ENCODE measurements at places on chromosomes 3 and 15. TPM values are rescaled to one million over a fixed set of nuclear protein-coding genes. Genes with fewer than 3 reads are reported as not detected.

DNA sequence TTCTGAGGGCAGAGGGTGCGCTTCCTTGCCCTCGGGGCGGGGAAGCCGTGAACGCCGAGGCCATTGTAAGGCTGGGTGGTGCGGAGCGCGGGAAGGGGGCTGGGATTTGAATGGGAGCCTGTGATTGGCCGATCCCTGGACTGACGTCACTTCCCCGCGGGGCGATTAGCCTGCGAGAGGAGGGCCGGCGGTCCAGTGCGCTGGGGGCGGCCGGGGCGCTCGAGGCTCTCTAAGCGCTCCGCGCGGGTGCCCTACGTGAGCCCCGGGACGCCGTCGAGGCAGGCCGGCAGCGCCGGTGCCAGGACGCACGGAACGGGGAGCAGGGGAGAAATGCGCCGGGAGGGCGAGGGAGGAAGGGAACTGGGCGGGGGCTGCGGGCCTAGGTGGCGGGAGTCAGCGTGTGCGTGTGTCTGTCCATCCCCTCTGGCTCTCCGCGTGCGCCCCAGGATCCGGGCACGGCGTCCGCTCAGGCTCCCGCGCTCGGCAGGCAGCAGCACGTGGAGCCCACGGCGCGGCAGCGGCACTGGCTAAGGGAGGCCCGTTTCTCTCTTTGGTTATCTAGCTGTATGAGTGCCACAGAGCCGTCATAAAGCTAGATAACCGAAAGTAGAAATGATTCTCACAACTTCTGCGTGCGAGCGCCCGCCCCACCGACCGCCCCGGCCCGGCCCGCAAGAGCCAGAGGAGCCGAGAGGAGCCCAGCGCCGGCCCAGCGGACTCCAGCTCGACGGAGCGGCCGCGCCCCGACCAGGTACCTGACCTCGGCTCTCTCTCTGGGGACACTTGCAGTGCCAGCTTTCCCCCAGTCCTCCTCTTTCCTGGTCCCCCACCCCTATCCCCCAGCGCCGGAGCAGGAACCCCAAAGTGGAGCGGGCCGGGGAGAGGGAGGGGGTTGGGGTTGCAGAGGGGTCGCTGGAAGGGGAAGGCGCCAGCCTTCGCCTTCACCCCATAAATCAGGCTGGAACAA, 33.1 kb upstream of the POLG start:
- DNase-seq, result no peak

GRCh38 chr15:25784876-25785640, 78.1 kb downstream of the ATP10A start:
- DNase-seq, result no peak

- no peak for DNase-seq
These were observed 546 bp downstream of the TRIM59 start for GRCh38 chr3:160448845-160449635.

GRCh38 chr3:61769266-61769990, 208.1 kb downstream of the PTPRG start:
- no peak for DNase-seq

- DNase-seq, result no peak
These were observed 1.5 kb downstream of the WDR5B start for GRCh38 chr3:122414391-122414790.

- DNase-seq, result no peak
These were observed 261.4 kb downstream of the ZMAT3 start for GRCh38 chr3:178810181-178810580.

DNA sequence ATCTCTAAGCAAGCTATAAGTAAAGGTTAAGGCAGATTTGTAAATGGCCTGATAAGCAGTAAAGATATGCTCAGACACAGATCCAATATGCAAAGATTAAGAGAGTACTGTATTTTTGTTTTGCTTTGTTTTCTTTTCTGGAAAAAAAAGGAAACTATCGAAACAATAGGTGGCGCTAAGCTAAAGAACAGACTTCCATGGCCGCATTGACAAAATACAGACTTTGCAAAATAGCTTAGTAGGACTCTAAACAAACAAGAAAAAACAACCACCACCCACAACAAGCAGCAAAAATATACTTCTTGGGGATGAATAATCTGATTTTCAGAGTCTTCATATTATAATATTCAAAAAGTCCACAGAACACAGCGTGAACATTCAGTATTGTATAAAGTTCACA, 758.4 kb upstream of the ROBO1 start:
- DNase-seq, result no peak

- no peak for DNase-seq
These were observed 6.5 kb downstream of the RUBCN start for GRCh38 chr3:197730200-197730599.

- no peak for DNase-seq
These were observed 323.3 kb downstream of the DIPK2A start for GRCh38 chr3:144294659-144295538.

- DNase-seq, result peak; percentile 88
These were observed 7.6 kb downstream of the PFKFB4 start for GRCh38 chr3:48548729-48549705.

GRCh38 chr15:85649372-85649771, 145.4 kb downstream of the KLHL25 start:
- DNase-seq, result no peak

- no peak for DNase-seq
These were observed 24.7 kb upstream of the TIPARP start for GRCh38 chr3:156649681-156650080.

- peak; percentile 76 for DNase-seq
These were observed 53.6 kb downstream of the HOMER2 start for GRCh38 chr15:82898961-82899360.

- no peak for DNase-seq
These were observed 161.8 kb upstream of the NECTIN3 start for GRCh38 chr3:110909839-110910238.

- DNase-seq, result no peak
These were observed 102.9 kb upstream of the ABHD17C start for GRCh38 chr15:80591938-80592825.

DNA sequence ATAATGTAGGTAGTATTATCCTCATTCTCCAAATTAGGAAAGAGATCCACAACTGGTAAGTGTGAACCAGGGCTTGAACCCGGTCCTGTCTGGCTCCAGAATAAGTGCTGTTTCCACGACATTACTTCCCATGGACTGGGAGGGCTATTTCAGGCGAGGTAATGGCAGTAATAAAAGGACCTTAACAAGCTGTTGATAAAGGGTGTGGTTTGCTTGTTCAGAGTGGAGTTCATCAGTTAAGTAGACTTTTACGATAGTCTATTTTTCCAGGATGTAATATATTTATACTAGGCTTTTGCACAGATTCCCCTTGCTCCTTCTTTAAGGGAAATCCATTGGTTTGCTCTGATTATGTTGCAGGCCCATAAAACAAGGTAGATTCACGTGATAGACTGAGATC, 88.4 kb upstream of the TNFAIP8L3 start:
- no peak for DNase-seq

DNA sequence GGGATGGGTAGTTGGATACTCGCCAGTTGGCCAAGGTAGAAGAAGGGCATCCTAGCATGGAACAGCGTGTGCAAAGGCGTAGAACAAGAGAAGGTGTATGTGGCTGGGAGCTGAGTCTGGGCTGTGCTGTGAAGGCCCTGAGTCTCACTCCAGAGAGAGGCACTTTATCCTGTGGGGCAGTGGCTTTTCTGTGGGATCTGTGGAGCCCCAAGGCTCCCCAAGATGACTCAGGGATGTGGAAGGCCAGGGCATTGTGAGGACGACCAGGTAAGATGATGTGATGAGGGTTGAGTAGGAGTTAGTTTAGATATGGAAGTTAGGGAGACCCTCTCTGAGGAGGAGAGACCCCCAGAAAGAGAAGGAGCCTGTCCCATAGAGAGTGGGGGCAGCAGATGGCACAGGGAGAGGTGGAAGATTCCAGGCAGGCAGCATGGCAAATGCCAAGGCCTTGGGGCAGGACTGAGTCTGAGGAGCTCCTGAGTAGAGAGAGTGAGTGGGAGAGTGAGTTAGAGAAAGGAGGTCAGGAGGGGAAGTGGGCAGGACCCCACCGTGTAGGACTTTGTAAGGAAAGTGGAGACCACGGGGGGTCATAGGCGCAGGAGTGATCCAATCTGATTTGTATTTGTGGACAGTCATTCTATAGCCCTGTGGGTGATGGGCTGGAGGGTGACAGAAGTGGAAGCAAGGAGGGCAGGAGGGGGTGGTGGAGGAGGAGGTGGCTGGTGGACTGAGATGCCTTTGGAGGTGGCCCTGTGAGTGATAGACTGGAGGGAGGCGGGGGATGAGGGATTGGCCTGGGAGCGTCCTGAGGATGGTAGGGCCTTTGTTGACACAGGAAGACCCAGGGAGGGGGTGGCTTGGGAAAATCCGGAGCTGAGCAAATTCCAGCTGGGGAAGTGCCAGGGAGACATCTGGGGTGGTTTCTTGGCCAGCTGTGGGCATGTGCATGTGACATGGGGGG, 50.3 kb downstream of the FBLN2 start:
- no peak for DNase-seq

DNA sequence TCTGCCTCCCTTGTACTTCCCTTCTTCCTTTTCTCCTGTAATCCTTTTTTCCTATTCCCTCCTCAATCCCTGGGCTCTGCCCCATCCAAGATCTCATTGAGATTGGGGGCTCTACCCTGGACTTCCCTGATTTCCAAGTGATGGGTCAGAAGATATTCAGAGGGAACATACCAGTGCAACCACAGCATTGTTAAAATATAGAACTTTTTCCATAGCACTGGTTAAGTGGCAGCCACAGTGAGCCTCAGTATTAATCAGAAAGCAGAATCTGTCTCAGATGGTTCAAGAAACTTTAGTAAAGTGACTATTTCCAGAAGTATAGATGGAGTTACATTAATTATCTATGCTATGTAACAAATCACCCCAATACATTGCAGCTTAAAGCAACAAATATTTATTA, 18.7 kb upstream of the SCN10A start:
- no peak for DNase-seq

- no peak for DNase-seq
These were observed 677.0 kb downstream of the NTRK3 start for GRCh38 chr15:87579537-87579936.

GRCh38 chr3:14614189-14614588, 37.4 kb upstream of the CCDC174 start:
- no peak for DNase-seq

DNA sequence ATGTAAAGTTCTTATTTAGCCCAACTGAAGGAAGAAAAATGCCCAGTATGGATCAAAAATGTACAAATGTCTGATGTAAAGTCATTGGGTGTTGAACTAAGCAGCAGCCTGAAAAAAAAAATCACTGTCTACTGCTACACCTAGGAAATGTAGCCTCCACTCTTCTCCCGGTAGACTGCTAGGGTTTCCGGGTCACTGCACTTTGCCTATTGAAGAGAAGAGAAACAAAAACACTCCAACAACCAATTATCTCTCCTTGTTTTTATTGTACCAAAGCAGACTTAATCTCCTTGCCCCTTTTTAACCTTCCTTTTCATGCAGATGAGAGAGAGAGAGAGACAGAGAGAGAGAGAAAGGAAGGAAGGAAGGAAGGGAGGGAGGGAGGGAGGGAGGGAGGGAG, 140.2 kb upstream of the SETMAR start:
- no peak for DNase-seq

- DNase-seq, result no peak
These were observed 2.8 kb upstream of the MB21D2 start for GRCh38 chr3:192920411-192920810.

GRCh38 chr15:51524376-51524775, 98.2 kb downstream of the DMXL2 start:
- DNase-seq, result no peak

- no peak for DNase-seq
These were observed at the start of gene PRRT3 for GRCh38 chr3:9951962-9952805. TSS of gene PRRT3 (minus strand) at chr3:9952408. CDS start at chr3:9950115, 2,293 bp downstream.

DNA sequence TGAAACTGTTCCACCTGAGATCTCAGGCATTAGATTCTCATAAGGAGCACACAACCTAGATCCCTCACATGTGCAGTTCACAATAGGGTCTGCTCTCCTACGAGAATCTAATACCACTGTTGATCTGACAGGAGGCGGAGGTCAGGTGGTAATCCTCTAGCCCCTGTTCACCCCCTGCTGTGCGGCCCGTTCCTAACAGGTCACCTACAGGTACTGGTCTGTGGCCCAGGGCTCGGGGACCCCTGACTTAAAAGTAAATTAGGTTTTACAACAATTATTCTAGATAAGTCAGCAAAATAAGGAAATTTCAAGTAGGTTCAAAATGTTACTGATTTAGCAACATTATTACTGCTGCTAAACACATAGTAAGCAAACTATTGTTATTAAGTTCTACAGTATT, 58.2 kb downstream of the CFAP20DC start:
- DNase-seq, result no peak

GRCh38 chr3:146250449-146251382, at the start of gene PLSCR4:
TSS of gene PLSCR4 (minus strand) at chr3:146251105. CDS start at chr3:146222071, 29,034 bp downstream.
- DNase-seq, result peak; percentile 85

- DNase-seq, result no peak
These were observed 55.2 kb upstream of the IMPG2 start for GRCh38 chr3:101375586-101375985.

GRCh38 chr15:67135494-67135893, 70.1 kb downstream of the SMAD3 start:
- DNase-seq, result no peak

GRCh38 chr3:66472313-66473134, 28.3 kb downstream of the LRIG1 start:
- DNase-seq, result no peak

Gene TGM5
- total RNA-seq, result 0.78 TPM

Gene LTK
- 0.22 TPM for total RNA-seq

Gene AADACL2
- not detected for total RNA-seq

Gene GABRR3
- total RNA-seq, result not detected

Gene VIPR1
- total RNA-seq, result 1.4 TPM

Gene ACKR4
- total RNA-seq, result 0.43 TPM

Gene RLBP1
- total RNA-seq, result not detected

Gene EDC3
- 24.1 TPM for total RNA-seq

Gene GCHFR
- 4.9 TPM for total RNA-seq

Gene PLSCR4
- 4.1 TPM for total RNA-seq

Gene CELF6
- 0.13 TPM for total RNA-seq

Gene TFG
- total RNA-seq, result 61.0 TPM

Gene RBMS3
- 31.3 TPM for total RNA-seq

Gene GOLGA8K
- not detected for total RNA-seq

Measured in psoas muscle (tissue), 8 donors.